ENCODE measurements at places on chromosomes 5 and 9.

GRCh38 chr9:124675261-124676158 is 95.6 kb downstream of the NR6A1 start:
- no peak for DNase-seq

GRCh38 chr5:68436686-68437520 is 221.3 kb downstream of the PIK3R1 start:
- DNase-seq = no peak

- DNase-seq = no peak
These were observed 198.0 kb upstream of the RPS23 start for GRCh38 chr5:82476155-82476554.

- no peak for DNase-seq
These were observed 61.3 kb downstream of the S1PR3 start for GRCh38 chr9:89052470-89053097.

GRCh38 chr9:29044959-29045358 is 1471.7 kb upstream of the C9orf72 start:
- no peak for DNase-seq

GRCh38 chr5:142743592-142744441 is 26.4 kb upstream of the ARHGAP26 start:
- peak; percentile 2 for DNase-seq

DNA sequence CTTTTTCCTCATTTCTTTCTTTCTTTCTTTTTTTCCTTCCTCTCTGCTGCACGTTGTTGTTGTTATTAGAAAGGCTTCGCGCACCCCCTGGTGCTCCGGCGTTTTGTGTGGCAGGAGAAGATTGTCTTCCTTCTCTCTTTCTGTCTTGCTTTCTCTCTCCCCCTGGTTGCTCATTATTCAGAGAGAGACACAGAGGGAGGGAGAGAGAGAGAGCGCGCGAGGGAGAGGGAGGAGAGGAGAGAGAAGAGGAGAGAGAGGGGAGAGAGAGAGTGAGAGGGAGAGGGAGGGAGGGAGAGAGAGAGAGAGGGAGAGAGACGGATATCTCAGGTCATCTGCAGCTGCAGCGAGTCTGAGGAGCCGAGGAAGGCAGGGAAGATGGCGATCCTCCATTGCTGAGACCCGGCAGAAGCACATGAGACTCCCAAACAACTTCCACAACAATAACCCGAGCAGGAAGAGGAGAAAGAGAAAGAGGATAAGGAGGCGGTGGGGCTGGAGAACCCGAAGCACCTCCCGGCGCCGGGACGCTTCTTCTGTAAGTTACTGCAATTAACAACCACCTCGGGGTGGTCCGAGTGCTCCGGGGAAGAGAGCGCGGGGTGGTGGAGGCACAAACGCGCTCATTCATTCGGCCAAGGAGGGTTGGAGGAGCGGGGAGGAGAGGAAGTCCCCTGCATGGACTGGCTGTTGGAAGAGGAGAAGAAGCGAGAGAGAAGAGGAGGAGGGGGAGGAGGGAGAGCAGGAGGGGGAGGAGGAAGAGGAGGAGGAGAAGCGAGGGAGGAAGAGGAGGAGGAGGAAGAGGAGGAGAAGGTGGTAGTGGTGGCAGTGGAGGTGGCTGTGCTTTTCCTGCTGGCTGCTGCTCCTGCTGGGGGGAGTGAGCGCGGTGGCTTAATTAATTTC is at the start of gene ZNF462:
TSS of gene ZNF462 (plus strand) at position 346 of the 900 bp plus-strand sequence. CDS start 60,218 bp downstream, outside the sequence.
- peak; percentile 24 for DNase-seq

DNA sequence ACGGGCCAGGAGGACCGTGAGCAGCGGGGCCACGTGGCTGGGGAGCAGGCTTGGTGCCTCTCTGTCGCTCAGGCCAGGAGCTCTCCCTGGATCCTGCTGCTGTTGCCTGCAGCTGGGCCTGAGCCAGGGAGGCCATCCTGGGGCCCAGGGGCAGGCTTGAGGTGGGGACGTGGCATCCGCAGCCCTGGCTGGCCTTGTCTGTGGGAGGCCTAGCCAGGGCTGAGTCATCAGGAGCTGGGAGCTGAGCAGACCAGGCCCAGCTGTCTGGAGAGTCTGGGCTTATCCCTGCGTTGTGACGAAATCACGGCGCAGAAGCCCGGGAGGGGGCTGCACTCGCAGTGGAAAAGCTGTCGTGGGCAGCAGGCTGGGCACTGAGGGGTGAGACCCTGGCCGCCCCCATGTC is 138.8 kb upstream of the COL5A1 start:
- DNase-seq = no peak

GRCh38 chr5:158888206-158888605 is 211.5 kb downstream of the EBF1 start:
- no peak for DNase-seq
